ENCODE measurements at places on chromosomes 7 and 10.

- DNase-seq: no peak
Measured at GRCh38 chr7:149020483-149020882, 7.8 kb downstream of the PDIA4 start.

DNA sequence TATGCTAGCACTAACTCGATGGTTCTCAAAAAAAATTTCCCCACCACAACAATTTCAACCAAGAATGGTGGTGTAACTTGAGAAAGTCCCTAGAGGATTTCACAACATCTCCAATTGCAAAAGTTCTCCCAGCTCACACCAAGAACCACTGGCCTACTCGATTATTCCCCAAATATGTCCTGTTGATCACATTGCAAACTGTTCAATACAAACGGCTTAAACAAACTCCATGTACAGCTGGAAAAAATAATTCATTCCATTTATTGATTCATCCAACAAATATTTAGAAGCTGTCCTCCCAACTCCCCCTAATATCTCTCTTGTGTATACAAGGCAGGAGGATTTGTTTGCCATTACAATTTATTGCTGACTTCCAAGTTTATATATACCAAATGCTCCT is 19.1 kb downstream of the TMEM176B start:
- DNase-seq: no peak

DNA sequence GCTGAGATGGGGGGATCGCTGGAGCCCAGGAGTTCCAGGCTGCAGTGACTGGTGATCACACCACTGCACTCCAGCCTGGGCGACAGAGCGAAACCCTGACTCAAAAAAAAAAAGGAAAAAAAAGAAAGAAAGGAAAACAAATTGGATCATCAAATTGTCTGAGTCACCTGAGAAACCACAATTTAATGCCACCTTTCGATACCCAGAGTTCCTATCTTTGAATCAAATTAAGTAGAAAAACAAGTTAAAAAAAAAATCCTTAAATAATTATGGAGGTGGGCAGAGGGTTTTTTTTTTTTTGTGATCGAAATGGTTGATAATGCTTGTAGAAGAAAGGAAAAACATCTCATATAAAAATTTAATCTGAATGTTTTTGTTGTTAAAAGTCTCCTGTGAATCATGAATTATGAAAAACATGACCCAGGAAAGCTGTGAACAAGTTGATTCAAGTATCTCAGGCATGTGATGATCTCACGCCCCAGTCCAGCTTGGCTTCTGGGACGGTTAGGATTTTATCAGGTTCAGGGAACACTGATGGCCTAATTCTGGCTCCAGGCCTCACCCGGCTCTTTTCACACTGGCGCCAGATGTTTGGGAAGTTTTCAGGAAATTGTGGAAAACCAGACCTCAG is 25.3 kb upstream of the CUX1 start:
- peak; percentile 3 for DNase-seq

DNA sequence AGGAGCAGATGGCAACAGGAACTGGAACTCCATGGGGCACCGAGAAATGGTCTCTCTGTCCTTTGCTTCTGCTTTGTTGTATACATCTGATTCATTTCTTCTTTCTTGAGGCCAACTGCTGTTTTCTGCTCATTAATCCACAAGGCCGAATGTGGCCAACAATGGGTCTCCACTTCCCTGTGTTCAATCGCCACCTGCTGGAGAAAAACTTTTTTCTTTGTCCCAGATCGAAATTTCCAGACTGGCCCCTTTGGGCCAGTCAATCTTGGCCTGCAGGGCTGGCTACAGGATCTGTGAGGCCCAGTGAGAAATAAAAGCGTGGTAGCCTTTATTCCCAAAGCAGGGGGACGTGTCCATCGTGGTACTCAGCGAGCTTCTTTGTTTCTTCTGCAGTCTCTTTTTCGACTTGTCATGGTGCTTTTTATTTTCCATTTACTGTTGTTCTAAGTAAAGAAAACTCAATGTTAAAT is 58.8 kb downstream of the PARP12 start:
- peak; percentile 32 for DNase-seq

GRCh38 chr10:111650088-111650487 is 533.5 kb downstream of the GPAM start:
- no peak for DNase-seq

DNA sequence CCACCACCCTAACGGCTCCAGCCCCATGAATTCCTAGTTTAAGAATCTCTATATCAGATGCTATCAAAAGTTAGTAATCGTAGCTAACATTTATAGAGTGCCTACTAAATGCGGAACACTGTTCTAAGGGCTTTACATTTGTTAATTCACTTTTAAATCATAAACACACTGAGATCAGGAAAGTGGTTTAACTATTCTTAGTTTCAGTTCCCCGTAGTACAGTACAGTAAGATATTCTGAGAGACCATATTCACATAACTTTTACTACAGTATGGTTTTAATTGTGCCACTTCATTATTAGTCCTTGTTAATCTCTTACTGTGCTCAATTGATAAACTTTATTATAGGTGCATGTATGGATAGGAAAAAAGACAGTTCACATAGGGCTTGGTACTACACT is 22.5 kb downstream of the SYPL1 start:
- DNase-seq: no peak

DNA sequence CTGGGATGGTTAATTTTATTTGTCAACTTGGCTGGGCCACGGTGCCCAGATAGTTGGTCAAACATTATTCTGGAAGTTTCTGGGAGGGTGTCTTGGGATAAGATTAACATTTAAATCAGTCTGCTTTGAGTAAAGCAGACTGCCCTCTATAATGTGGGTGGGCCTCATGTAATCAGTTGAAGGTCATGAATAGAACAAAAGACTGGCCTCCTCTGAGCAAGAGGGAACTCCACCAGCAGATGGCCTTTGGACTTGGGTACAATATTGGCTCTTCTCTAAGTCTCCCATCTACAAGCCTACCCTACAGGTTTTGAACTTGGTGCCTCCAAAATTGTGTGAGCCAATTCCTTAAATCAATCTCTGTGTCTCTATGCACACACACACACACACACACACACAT is 61.8 kb downstream of the PLXNA4 start:
- no peak for DNase-seq

DNA sequence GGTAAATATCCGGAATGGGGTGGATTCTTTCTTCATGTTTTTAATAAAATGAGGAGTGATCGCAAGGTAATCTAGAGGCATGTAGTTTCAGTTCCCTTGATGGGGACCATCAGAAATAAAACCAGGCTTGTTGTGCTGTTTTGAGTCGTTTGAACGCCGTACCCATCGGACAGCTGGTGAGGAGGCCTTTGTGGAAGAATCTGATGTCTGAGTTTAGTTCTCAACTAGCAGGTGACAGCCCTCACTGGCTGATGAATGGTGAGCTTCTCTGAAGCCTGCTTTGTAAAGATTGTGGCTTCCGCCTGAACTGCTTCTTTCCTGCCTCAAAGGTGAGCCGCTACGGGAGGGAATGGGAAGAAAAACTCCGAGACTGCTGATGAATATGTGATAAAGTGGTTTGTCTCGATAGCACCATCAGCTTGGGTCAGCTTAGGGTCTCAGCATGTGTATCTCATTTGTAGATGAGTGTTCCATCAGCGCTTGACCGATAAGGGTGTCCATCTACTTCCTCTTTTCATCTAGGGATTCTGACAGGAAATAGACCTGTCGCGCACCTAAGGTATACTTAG is 977 bp downstream of the TMEM248 start:
- DNase-seq: no peak

GRCh38 chr7:112791465-112792168 is 1.4 kb upstream of the TMEM168 start:
- no peak for DNase-seq

DNA sequence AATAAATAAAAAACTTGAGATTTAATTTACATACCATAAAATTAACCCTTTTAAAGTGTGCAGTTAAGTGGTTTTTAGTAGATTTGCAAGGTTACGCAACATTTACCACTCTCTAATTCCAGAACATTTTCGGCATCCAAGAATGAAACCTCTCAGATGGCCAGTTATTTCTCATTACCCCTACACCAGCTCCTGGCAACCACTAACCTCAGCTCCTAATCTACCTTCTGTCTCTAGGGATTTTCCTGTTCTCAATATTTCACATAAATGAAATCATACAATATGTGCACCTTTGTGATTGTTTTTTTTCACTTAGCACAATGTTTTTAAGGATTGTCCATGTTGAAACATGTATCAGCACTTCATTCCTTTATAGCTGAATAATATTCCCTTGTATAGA is 45.1 kb downstream of the INPP5F start:
- no peak for DNase-seq

DNA sequence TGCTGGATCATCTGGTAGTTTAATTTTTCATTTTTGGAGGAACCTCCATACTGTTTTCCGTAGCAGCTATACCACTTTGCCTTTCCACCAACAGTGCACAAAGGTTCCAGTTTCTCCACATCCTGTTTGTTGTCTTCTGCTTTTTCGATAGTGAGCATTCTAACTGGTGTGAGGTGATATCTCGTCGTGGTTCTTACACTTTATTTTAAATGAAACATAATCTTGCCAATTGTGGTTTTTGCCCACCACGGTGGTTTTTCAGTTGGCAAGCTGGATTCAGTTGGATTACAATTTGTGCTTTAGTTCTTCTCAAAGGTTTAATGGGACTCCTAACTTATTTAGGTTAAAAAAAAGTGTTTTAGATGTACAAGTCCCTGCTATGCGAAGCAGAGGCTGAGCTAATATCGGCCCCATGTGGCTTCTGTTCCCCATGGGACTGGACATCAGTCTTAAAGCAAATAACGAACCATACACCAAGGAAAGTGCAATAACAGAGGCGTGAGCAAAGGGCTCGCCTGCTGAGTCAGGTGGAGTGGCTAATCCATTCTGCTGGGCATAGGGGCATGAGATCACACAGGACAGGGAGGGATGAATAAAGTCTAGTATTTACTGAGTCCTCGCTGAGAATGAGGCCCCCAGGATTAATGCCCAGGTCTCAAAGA is 153.6 kb downstream of the AOAH start:
- DNase-seq: no peak

- DNase-seq: no peak
Measured at GRCh38 chr7:47493976-47494911, 87.7 kb downstream of the TNS3 start.

DNA sequence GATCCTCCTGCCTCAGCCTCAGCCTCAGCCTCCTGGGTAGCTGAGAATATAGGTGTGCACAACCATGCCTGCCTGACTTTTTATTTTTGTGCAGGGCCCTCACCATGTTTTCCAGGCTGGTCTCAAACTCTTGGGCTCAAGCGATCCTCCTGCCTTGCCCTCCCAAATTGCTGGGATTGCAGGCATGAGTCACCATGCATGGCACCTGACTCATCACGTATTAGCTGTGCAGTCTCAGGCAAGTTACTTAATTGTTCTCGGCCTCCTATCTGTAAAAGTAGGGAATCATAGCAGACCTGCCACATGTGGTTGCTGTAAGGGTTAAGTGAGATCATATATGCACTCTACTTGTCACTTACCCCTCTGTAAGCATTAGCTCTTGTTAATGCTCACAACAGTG is 117.2 kb downstream of the ANLN start:
- peak; percentile 8 for DNase-seq

DNA sequence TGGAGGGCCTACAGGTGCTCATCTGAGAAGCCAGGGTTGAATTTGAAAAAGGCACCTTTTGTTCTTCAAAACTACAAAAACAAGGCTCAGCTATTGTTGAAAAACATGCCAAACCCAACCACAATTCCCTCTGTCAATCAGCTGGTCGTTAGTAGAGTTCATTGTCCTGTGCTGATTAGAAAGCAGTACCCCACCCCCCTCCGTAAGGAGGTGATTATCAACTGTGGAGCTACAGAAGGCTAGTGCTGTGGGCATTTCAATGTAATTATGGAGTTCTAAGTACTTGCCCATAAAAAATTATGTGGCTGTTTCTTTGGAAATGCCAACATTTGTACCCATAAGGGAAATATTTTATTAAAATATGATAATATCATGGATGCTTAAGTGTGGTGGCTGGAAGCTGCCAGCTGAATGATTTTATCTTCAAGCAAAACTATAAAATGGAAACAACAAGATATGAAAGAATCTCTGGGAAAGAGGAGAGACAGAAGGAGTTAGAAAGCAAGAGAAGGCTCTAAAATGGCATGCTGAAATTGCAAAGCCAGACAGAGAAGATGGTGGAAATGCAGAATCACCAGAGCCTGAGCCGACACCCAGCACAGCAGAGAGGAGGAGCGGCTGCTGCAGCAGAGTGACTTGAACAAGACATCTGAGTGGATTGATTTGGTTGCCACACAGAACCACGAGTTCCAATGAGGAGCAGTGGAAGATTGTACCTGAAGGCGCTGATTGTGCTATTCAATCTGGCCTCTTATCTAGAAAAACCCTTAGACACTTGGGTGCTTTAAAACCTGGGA is 179.5 kb upstream of the LRGUK start:
- no peak for DNase-seq

GRCh38 chr7:41592236-41592635 is 110.7 kb downstream of the INHBA start:
- no peak for DNase-seq

DNA sequence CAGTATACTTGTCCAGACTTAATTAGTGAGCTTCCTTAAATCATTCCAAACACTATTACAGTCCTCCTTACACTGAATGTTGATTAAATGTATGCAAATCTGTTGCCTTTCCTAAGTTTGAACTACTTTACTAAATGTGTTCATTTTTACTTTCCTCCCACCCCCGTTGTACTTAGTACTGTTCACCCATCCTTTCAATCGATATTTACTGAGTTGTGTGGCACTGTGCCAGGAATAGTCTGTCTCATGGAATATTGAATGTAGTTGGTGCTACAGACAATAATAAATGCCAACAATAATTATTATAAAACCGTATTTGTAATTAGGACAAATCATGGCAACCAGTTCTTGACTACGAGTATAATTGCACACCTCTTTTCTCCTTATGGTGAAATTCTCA is 335.7 kb downstream of the GPR37 start:
- DNase-seq: no peak

DNA sequence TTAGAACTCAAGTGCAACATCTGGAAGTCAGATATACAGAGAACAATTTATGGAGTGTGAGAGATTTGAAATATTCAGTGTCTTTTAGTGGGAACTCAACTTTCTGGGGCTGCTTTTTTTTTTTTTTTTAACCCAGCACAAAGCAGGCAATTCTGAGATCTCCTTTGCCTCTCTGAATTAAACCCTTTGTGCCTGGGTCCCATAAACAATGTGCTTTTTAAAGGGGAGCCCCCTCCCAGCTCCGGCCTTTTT is 146.8 kb downstream of the CELF2 start:
- no peak for DNase-seq

DNA sequence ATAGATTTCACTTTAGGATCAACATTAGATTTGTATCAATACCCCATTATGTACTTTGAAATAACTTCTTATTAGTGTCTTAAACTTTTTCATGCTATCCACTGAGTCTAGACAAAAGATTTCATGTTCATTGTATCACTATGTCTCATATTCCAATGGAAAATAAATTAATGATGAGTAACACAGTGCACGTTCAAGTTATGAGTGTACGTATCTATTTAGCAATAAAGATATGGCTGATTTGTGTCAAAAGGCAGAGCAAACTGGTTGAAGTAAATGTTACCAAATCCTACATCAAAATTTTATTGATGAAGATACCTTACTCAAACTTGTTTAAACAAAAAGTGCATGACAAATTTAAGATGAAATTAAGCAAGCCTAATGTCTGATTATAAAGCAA is 102.4 kb downstream of the SEMA3E start:
- DNase-seq: no peak
